ENCODE measurements at places on chromosomes 1 and 21. TPM values are rescaled to one million over a fixed set of nuclear protein-coding genes. Genes with fewer than 3 reads are reported as not detected.

PLEKHG5 gene
- polyA plus RNA-seq = 1.4 TPM

C1QTNF12 gene
- not detected for polyA plus RNA-seq

C2CD4D gene
- 0.65 TPM for polyA plus RNA-seq

GORAB gene
- 5.2 TPM for polyA plus RNA-seq

MIXL1 gene
- not detected for polyA plus RNA-seq

KRTAP13-2 gene
- polyA plus RNA-seq = not detected

SHISAL2A gene
- 7.9 TPM for polyA plus RNA-seq

CYP4Z1 gene
- not detected for polyA plus RNA-seq

MCOLN3 gene
- polyA plus RNA-seq = 0.08 TPM

EPHA10 gene
- not detected for polyA plus RNA-seq

GJA5 gene
- not detected for polyA plus RNA-seq

MYCL gene
- polyA plus RNA-seq = not detected

IFNAR2 gene
- 53.9 TPM for polyA plus RNA-seq

- no peak for DNase-seq
Observed at GRCh38 chr1:118202076-118202608, 17.1 kb upstream of the SPAG17 start.

DNA sequence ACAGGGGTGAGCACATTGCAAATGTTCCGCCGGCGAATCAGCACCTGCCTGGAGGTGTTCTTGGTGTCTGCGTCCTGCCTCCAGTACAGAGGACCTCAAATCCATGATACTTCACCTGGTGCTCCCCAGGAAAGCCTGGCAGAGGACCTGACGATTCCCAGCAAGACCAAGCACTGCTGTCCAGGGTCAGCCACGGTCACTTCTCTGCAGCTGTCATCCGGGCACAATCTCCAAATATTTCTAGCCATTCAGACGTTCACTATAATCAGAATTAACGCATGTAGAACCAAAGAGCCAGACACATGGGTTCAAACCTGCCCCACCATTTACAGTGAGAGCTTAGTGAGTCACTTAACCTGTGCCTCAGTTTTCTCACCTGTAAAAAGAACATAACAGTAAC lies 74.5 kb downstream of the CLIC6 start:
- DNase-seq = no peak

DNA sequence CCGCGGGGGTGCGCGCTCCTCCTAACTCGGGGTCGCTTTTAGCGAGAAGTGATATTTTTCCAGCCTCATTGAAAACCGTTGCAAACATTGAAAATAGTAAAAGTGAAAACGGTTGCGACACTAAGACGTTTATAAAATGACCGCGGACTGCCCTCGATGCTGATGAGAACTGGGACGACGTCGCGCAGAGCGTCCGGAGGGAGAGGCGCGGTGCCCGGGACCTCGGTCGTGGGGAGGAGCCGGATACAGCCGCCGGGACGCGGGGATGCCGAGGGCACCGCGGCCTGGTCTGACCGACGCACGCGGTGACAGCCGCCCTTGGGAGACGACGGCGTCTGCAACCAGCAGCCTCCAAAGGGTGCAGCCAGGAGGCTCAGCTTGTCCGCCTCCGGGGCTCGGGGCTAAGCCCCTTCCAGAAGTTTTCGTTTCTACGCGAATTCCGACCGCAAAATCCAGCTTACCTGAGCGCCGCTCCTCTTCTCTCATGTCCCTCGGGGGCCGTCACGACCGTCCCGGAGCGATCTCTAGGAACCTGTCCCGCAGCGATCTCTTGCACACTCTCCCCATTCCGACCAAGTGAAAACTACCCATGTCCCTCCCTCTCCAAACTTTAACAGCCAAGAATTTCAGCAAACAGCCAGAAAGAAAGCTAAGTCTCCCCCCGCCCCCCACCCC lies 144.4 kb upstream of the ETS2 start:
- DNase-seq = no peak

DNA sequence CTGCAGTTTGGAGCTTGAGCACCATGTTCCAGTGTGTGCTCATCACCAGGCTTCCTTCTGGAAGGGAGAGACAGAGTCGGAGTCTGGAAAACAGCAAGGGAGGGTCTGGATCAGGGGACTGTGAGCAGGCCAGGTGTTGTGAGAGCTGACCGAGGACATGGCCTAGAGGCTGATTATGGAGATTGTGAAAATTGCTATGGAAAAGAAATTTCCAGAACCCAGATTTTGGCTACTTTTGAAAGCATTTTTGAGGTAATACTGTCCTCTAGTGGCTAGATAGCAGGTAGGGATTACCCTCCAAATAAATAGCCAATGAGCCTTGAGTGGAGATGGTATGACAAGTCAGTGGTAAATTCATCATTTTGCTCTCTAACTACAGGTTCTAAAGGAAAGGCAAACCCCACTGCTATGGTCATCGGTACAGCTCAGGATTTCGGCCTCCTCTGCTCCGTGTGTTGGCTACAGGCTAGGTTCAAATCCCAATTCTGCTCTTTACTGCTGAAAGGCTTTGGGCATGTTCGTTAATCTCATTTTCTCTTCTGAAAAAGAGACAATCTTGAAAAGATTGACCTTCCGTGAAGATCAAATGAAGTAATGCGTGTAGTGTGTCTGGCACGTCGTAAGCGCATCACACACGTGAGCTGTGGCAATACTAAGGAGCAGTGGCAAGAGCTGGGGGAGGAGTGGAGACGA lies 1.0 kb upstream of the HAO2 start:
- no peak for DNase-seq

GRCh38 chr1:2003541-2004131 lies at the start of gene CFAP74:
Gene CFAP74 (minus strand): TSS chr1:2003786. CDS start chr1:1990956, 12,830 bp downstream.
- no peak for DNase-seq

- peak; percentile 77 for DNase-seq
Observed at GRCh38 chr21:42063571-42064521, 7.3 kb upstream of the UMODL1 start.

GRCh38 chr1:154324669-154325582 lies at the start of gene ATP8B2:
Gene ATP8B2 (plus strand): TSS chr1:154325525. CDS start chr1:154328142, 2,617 bp downstream.
- DNase-seq = peak; percentile 91

DNA sequence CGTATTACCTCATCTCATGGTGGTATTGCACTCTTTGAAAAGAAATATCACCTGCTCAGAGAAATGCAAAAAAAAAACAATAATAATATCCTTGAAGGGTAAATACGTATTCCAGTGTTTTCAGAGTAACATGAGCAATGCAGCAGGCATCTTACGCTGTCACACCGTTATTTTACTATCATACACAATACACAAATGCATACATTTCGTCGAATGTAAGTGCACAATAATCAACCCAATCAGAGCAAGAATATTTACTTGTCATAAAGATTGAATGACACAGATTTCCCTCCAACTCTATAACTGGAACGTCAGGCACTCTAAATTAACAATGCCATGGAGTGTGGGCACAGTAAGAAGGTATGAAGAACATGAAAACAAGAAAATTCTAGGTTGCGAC lies 1050.1 kb downstream of the PLA2G4A start:
- no peak for DNase-seq

DNA sequence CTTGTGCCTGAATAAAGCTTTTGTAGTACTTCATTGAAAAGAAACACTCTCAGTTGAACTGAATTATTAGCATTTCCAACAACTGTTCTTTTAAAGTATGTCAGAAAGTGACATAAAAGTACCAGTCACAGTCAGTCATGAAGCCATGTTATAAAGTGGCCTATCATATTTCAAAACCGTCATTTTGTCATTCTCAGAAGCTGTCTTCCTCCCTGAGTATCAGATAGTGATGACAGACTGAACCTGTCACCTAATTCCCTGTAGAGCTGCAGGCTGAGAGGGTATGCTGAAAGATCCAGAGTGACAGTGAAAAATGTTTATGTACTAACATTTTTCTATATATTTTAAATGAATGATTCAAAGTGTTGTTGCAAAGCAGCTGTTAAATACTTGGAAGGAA lies 1121.7 kb upstream of the PRMT6 start:
- no peak for DNase-seq

- DNase-seq = no peak
Observed at GRCh38 chr1:44000122-44000665, 8.8 kb downstream of the CCDC24 start.

DNA sequence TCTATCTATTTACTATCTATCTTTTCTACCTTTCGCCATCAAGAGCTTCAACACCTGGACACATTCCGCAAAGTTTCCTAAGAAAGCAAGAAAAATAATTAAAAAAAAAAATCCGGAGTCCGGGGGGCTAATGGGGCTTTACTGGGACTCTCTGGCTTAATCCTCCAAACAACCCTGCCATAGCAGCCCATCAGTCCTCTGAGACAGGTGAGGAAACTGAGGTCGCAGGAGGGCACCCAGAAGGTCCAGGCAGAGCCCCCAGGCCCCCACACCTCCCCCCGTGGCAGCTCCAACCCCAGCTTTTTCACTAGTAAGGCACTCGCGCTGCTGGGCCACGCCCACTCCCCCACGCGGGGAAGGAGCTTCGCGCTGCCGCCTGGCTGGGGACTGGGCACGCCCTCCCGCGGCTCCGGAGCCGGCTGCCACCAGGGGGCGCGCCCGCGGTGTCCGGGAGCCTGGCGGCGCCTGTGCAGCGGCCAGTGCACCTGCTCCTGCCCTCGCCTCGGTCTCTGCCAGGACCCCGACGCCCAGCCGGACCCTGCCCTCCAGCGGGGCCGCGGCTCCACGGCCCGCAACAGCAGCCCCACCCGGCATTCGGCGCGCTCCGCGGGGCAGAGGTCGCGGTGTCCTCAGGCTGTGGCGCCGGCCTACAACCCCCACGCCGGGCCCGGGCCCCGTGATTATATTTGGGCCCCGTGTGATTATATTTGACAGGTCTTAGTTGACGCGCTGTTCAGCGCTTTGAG lies 54.1 kb upstream of the SAMD11 start:
- peak; percentile 86 for DNase-seq

- DNase-seq = no peak
Observed at GRCh38 chr21:42230178-42230577, 11.2 kb downstream of the ABCG1 start.

GRCh38 chr1:8646996-8647395 lies 170.4 kb downstream of the RERE start:
- DNase-seq = no peak

- DNase-seq = no peak
Observed at GRCh38 chr1:14756589-14757285, 158.3 kb downstream of the KAZN start.

DNA sequence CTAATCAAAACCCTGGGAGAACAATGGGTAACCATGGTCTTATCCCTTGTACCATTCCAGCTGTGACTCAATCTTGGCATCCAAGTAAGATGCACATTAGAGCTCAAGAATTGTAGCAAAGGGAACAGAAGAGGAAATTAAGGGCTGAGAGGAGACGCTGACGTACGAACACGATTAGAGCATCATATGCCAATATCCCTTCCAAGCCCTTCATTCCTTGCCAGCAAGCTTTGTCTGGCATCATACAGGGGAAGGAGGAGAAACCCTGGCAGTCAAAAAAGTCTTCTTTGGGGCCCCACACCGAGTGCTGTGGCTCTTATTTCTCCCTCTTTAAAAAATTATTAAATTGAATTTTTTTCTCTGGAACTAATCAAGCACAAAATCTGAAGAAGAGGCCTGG lies 120.9 kb downstream of the ASTN1 start:
- DNase-seq = no peak

GRCh38 chr1:227940791-227941241 lies 6.9 kb downstream of the WNT9A start:
- no peak for DNase-seq

DNA sequence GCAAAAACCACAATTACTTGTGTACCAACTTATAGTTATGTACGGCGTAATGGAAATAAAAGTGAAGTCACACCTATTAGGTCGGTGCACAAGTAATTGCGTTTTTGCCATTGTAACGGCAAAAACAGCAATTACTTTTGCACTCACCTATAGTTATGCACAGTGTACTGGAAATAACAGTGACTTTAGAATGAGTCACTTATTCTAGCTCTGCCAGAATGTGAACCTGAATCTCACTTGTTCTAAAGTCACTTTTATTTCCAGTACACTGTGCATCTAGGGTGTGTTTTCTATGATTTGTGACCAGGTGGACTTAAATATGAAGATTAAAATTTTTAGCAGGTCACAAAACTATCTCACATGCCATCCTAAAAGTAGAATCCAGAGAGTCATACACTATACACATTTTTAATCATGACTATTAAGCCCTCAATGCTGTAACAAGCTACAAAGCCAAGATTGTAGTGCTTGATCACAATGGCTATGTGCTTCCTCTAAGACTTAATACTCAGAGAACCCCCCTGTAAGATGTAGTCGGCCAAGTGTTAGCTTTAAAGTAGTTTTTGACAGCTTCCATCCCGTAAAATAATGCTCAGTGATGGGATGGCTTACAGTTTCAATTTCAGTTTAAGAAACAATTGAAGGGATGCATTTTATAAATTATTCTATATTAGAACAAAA lies 218.8 kb downstream of the NEGR1 start:
- no peak for DNase-seq

DNA sequence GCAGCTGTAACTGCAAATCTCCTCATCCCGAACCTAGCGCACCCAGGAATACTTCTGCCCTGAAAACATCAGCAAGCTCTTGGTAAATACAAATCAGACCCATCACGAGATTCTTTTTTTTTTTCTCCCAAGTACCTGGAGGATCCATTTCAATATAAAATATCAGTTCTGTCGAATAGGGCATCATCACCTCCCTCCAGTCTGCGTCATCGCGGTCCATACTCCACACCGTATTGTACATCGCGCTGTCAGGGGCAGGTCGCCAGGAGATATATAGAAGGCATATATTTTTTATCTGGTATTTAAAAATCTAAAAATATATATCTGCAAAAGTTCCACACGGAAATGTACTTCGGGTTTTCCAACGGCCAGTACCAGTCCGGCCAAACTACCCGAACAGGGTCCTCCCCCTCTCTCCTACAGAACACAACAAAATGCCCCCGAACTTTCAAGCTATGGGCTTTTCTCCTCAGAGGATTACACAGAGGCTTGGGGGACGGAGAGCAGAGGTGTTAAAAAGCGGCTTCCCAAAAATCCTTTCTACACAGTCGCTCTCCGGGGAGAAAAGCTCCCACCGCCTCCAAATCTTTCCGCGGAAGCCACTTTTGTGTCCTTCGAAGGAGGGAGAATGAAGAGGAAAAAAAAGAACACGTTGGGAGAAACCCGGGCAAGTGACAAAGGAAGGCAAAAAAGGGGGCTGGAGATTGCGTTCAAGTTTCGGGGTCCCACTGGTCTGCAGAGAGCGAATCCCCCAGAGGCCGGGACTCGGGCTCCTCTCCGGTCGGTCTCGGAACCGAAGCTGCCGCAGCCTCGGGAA lies 509 bp downstream of the PIK3R3 start:
- no peak for DNase-seq

DNA sequence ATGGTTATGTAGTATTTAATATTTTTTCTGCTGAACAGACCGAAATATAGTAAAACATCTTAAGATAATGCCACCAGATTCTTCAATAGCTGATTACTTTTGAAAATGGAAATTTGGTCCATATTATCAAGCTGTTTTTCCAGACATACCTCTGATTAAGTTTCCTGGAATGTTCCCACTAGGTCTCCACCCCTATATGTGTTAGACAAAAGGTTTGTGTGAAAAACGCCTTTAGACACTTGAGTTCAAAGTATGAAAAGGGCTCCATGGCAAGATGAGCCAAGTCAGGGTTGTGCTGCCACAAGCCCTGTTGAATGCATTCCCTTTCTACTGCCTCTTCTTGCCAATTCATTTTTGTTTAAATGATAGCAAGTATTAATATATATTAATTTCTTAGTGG lies 52.7 kb downstream of the ZBTB17 start:
- DNase-seq = no peak

All from naive thymus-derived CD8-positive, alpha-beta T cell (primary cell).